ENCODE measurements at places on chromosomes 6 and 20. TPM values are rescaled to one million over a fixed set of nuclear protein-coding genes. Genes with fewer than 3 reads are reported as not detected.

CDH4 gene
- total RNA-seq = 0.04 TPM

FAM217A gene
- not detected for total RNA-seq

- no peak for DNase-seq
- no peak overlapping the region for H3K4me3 ChIP-seq
- no peaks in the 10 kb centered on the region for H3K36me3 ChIP-seq
Measured at GRCh38 chr20:48800177-48800576, 27.6 kb downstream of the PREX1 start.

- no peak overlapping the region for H3K4me3 ChIP-seq
- H3K4me1 ChIP-seq = no peaks in the 10 kb centered on the region
- H3K27me3 ChIP-seq = no peaks in the 10 kb centered on the region
- H3K36me3 ChIP-seq = no peaks in the 10 kb centered on the region
Measured at GRCh38 chr20:59084041-59084850, 41.7 kb upstream of the PRELID3B start.

DNA sequence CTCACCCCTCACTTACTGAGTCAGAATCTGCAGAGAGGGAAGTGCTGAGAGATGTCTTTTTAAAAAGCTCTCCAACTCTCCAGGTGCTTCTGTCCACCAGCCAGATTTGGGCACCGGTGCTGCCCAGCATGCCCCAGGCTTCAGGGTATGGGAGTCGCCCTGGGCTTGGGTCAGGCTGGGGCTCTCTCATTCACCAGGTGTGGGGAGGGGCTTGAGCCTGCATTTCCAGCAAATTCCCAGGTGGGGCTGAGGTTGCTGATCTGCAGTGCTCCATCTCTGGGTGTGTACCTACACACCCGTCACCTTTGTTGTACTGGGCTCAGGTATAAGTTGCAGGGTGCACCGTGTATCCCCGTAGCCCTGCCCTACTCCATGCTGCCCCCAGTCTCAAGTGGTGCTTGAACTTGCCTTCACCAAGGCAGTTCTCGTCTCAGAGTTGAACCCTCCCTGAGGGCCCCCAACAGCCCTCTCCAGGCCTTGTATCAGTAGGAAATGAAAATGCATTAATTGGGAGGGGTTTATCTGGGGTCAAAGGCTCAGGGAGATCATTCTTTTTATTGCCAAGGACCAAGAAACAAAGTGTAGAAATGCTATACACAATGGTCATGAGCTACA lies 23.5 kb downstream of the PPP1R3G start:
- DNase-seq = no peak
- H3K36me3 ChIP-seq = no peaks in the 10 kb centered on the region
- peaks cover 18% of the 10 kb centered on the region for H3K4me1 ChIP-seq
- no peaks in the 10 kb centered on the region for H3K27me3 ChIP-seq
- no peak overlapping the region for H3K4me3 ChIP-seq

Measured in heart left ventricle (tissue), 16 donors.